B cell (primary cell): ENCODE measurements at places on chromosomes 12 and 14.

DNA sequence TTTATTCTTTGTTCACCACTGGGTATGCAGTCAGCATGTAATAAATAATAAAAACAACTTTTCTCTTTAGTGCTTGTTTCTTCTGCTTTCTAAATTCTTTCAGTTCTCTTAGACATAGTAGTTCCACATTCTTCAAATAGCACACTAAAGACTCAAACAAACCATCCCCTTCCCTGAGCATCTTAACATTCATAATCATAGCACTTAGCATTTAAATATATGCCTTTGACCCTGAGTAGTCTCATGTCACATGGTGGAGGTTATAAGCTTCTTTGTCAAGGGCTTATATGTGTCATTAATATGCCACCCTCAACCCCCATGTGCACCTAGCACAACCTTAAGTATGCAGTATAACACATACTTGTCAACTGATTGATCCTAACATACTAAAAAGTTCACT, 212.7 kb downstream of the PHLDA1 start:
- no peak for DNase-seq

- no peak for DNase-seq
Observed at GRCh38 chr12:123149088-123149487, 1.8 kb downstream of the PITPNM2 start.

DNA sequence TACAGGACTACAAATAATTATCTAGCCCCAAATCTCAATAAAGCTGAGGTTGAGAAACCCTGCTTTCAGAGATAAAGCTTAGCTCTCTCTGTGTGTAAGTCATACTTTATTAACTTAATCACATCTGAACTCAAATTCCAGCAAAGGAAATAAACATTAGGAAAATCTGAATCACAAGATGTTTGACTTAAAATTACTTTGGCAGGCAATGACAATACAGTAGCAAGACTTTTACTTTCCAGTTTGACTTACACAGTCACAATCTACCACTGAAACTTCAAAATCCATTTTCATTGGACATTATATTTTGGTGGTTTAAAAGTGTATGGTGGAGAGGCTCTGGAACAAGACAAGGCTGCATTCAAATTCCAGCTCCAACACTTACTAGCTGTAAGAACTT, 11.4 kb downstream of the TMEM116 start:
- no peak for DNase-seq

DNA sequence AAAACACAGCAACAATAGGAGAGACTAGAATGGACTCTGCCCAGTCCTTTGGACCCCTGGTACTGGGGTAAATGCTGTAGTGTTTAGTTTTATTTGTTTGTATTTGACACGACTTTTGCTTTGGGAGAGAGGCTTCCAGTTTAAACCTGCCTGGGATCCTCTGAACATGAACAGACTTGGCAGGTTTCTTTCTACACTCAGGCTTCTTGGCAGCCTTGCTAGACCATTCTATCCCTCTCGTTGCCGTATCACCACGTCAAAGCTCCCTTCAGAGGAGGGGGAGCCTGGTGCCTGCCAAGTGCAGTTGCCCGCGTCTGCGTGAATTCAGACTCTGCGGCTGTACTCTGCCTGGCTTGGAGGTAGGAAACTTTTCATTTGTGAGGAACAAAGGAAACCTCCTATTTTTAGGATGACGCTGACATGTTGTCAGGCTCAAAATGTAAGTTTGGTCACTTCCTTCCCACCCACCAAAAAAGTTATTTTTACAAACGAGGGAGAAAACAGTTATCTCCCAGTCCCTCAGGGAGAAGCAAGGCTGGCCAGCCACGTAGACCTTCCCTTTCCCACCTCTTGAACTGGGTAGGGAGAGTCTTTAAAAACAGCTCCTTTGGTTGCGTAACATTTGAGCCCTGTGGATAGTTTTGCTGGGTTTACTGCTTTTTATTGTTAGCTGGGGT, 25.9 kb downstream of the CD9 start:
- DNase-seq, result no peak

GRCh38 chr12:71400481-71400880, 39.1 kb upstream of the LGR5 start:
- no peak for DNase-seq

DNA sequence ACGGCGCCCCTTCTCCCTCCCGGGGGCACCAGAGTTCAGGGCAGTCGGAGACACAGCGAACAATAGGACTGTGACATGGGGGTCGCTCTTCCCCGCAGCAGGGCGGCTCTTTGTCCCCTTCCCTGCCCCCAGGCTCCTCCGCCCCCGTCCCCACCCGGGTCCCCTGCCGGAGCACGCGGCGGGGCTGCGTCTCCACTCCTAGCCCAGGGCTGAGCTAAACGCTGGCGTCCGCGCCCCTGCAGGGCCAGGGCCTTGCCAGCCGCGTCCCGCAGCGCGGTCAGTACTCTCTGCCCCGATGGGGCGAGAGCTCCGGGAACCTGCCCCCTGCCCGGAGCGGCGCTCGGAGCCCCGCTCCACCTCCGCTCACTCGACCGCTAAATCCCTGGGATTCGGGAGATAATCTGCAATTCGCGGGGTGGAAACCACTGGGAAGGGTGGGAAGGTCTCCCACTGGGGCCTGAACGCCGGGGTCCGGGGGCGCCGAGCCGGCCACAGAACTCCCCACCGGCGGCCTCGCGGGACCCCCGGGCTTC, 825 bp upstream of the CCDC85C start:
- DNase-seq, result no peak

GRCh38 chr14:36513451-36514277, 6.4 kb downstream of the NKX2-1 start:
- no peak for DNase-seq

DNA sequence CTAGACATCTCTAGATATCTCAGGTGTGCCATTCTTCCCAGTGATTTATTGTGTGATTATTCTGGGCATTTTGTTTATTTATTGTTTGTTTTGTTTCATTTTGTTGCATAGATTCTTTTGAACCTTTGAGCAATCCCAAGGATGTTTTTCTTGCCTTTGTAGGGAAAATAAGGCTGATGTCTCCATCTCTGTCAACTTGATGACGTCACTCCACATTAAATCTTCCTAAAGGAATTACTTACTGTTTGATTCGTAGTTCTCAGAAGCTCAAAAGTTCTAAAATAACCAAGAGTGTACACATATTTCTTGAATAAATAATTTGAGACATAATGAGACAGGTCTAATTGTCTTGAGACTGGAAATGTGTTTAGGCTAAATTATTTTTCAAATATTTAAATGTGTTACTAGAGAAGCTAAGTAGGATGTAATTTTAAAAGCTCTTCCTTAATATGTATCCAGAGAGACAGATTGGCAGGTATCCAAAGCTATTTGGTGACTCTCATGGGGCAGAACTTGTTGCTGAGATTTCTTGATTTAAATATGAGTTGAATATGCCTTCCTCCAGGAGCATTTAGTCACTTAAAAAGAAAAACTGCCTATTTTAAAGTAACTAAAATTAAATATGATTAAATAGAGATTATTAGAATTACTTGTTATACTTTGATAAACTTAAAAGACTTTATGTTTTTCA, 128.7 kb downstream of the CNTN1 start:
- DNase-seq, result no peak

DNA sequence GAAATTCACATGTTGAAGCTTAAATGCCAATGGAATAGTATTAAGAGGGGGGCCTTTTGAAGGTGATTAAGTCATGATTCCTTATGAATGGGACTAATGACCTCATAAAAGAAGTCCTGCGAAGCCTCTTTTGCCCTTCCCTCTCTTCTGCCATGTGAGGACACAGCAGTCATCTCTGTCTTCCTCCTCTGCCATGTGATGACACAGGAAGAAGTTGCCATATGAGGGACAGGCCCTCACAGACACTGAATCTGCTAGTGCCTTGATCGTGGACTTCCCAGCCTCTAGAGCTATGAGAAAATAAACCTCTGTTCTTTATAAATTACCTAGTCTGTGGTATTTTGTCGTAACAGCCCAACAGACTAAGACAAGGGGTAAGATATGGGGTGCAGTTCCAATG, 100.7 kb downstream of the VCPKMT start:
- DNase-seq, result no peak

GRCh38 chr12:131050463-131051154, 96.9 kb downstream of the ADGRD1 start:
- DNase-seq, result no peak

DNA sequence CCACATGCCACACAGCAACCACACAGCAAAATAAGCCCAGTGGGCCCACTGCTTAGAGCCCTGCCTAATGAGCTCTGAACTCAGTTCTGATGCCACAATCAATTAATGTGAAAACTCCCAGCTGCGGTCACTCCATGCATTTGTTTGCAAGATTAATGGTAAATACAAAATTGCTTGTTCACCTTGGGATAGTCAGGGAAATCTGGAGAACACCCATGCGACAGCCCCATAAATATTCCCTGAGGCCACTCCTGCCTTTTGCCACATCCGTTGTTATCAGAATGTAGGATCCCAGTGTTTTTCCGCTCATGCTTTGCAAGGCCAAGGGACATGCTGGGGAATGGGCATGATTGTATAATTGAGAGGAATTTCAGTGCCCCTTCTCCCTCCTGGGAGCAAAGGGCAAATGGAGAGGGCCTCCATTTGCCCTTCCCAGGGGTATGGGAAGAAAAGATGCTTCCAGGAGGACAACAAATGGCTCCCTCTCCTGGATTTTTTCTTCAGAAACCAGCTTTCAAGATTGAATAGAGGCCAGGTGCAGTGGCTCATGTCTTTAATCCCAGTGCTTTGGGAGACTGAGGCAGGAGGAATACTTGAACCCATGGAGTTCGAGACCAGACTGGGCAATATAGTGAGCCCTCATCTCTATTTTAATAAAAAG, 30.8 kb upstream of the CMKLR1 start:
- DNase-seq, result no peak

- no peak for DNase-seq
Observed at GRCh38 chr12:56955631-56956256, 1.7 kb downstream of the RDH16 start.

- DNase-seq, result peak; percentile 81
Observed at GRCh38 chr14:21068521-21069387, 1.4 kb upstream of the ARHGEF40 start.

- no peak for DNase-seq
Observed at GRCh38 chr12:48696626-48697025, 14.6 kb upstream of the KANSL2 start.

GRCh38 chr14:61113561-61114225, 132.6 kb downstream of the SLC38A6 start:
- DNase-seq, result no peak

GRCh38 chr12:121810234-121810817, 6.5 kb downstream of the SETD1B start:
- DNase-seq, result peak; percentile 23

DNA sequence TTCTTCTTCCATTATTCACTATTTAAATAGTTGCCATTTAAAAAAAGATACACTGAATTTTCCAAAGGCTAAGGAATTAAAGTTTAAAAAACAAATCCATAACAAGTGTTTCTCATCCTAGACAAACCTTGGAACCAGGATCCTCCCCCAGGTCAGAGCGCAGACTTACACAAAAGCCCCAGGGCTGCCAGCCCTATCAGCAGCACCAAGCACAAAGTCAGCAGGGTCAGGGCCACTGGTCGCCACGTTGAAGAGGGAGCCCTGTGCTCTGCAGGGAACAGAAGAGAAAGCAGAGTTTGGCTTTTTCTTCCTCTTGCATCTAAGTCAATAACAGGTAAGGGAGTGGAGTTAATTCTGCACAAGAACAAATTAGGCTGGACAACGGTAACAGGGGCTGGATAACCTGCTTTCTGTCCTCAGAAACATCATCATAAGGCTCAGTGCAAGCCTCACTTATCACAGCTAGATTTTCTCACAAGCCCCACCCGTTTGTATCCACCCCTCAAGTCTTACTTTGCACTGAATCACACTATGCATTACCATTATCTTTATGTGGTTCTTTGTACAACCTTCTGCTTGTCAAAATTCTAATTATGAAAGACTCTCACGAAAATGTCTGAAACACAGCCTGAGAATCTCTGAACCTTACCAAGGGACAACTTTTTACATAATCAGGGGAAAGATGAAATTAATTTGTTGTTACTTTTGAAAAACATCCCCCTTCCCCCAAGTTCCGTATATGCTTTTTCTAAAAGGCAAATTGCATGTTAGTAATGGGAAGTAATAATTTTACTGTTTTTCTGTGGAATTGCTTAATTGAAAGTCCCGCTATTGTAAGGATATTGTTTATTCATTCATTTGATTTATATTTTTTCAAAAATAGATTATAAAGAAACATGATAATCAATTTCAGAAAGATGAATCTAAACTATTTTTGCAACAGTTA, 9.6 kb downstream of the CLEC1A start:
- no peak for DNase-seq

GRCh38 chr14:21990116-21990515, 316.5 kb upstream of the OR4E1 start:
- DNase-seq, result no peak

DNA sequence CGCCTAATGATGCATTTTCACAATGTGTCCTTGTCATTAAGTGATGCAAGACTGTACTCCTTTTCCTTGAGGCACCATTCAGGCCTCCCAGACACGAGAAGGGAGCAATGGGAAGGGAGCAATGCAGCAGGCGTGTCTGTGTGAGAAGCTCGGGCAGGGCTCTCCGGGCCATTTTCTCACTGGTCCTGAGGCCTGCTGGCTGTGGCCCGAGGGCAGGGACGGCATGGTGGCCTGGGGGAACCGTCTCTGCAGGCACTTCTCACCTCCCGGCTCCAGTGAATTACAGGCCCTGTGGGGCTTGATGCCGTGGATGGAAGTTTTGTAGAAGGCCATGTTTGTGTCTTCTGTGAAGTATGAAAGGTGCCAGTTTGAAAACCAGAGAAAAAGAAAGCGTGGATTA, 71.0 kb downstream of the ADGRD1 start:
- no peak for DNase-seq
